Coronary artery (tissue), 2 donors: ENCODE measurements at places on chromosomes 2 and 18.

GRCh38 chr2:8413589-8414135, 268.2 kb upstream of the ID2 start:
- no peak for DNase-seq

GRCh38 chr2:233498126-233498525, 68.5 kb downstream of the USP40 start:
- no peak for DNase-seq

- no peak for DNase-seq
Measured at GRCh38 chr18:8005870-8006569, 438.9 kb downstream of the PTPRM start.

GRCh38 chr2:209790066-209790728, 18.6 kb downstream of the UNC80 start:
- DNase-seq = no peak

DNA sequence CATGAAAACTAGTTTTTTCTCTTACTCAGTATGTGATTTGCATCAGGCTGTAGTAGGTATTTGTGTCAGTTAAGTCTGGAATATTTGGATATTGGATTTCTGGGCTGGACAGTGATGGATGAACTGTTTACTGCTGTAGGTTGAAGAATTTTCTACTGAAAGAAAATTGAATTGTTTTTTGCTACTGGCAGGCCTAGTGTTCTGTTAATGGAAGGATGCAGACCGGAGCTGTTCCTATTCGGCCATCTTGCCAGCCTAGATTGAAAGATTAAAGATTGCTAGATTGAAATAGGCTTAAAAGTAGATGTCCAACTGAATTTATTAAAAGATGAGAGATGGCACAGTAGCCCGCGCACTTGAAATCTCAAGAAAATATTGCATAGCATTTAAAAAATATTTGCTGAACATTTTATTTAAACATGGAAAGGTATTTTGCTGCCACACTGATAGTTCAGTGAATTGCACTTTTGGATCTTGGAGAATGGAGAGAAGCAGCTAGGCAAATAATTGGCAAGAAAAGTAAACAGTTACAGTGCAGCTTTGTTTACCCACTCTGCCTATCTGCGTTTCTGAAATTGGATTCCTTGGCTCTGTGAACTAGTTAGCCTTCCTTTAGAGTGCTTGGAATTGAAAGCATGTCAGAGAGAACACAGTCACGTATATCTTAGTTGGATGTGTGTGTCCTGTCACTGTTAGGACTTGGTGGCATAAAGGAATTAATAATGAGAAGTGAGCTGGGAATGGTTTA, 54.1 kb downstream of the EPB41L5 start:
- DNase-seq = no peak

- no peak for DNase-seq
Measured at GRCh38 chr18:13672657-13673056, 53.7 kb downstream of the FAM210A start.

GRCh38 chr18:80157708-80158343, 48.8 kb downstream of the ADNP2 start:
- no peak for DNase-seq

GRCh38 chr18:14943486-14943885, 195.5 kb downstream of the ANKRD30B start:
- no peak for DNase-seq

DNA sequence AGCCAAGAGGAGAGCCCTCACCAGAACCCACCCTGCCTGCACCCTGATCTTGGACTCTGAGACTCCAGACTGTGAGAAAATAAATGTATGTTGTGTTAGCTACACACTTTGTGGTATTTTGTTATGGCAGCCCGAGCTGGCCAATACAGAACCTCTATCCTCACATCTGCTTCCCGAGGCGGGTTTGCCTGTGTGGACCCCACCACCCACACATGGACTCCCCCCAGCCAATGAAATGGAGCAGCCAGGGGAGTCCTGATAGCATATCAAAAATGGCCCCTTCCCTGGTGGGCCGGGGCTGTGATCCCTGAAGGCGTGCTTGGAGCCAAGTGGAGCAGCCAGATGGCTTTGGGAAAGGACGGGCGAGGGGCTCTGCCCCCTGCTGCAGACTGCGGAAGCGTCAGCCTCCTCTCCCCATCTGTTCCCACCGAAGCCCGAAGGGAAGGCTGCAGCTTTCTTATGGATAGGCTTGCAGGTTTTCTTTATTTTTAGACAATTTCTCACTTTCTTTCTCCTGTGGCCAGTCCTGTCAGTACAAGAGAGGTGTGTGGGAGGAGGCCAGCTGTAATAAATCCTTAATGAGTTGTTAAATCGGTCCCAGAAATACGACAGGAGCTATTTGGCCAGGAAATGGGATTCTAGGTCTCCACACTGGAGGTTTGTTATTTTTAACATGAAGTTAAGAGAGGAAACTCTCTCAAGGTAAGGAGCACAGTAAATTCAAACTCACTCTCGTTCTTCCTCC, 34.4 kb downstream of the TEX51 start:
- no peak for DNase-seq

GRCh38 chr2:23419171-23420090, 34.5 kb downstream of the KLHL29 start:
- DNase-seq = peak; percentile 66
